ENCODE measurements at places on chromosomes 3 and 15. TPM values are rescaled to one million over a fixed set of nuclear protein-coding genes. Genes with fewer than 3 reads are reported as not detected.

DNA sequence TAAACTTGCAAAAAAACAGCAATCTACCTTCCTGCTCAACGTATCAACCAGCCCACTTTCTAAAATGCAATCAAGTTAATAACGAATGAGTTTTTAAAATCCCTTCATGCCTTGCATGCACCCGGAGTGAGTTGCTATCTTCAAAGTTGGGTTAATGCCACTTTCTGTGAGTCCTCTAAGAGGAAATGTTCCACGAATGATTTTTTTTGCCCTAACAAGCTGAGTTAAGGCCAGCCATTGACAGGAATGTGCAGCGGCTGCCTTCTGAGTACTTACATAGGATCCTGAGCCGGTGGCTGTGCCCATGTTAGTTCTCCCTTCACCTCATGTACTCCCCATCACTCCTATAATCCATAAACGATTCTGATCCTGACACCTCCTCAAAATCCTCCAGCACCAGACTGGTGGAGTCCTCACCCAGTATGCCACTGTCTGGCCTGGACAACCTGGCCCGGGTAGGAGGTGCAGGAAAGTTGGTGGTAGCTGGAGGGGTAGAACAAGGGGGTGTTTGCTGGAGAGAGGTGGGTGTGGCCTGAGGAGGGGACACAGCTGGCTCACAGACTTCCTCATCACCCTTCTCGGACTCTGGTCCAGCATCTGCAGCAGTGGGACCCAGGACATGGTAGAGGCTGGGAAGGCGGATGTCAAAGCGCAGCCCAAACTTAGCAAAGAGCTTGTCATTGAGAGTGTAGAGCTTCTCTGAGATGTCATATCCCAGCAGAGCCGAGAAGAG lies 12.4 kb downstream of the POPDC2 start:
- DNase-seq, result no peak

DNA sequence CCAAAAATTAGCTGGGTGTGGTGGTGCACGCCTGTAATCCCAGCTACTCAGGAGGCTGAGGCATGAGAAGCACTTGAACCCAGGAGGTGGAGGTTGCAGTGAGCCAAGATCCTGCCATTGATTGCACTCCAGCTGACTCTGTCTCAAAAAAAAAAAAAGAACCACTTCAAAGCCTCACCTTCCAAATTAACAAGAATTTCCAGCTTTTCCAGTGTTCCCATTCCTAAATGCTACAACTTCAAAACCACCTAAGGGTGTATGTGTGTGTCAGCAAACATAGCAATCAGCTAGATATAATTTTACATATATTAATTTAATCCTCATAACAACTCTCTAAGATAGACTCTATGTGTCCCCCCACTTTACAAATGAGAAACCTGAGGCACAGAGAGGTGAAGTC lies 512.5 kb upstream of the PROK2 start:
- DNase-seq, result no peak

- no peak for DNase-seq
Measured at GRCh38 chr15:101407966-101408775, 81.3 kb downstream of the PCSK6 start.

GRCh38 chr3:29307295-29307694 lies 26.4 kb downstream of the RBMS3 start:
- DNase-seq, result no peak

DNA sequence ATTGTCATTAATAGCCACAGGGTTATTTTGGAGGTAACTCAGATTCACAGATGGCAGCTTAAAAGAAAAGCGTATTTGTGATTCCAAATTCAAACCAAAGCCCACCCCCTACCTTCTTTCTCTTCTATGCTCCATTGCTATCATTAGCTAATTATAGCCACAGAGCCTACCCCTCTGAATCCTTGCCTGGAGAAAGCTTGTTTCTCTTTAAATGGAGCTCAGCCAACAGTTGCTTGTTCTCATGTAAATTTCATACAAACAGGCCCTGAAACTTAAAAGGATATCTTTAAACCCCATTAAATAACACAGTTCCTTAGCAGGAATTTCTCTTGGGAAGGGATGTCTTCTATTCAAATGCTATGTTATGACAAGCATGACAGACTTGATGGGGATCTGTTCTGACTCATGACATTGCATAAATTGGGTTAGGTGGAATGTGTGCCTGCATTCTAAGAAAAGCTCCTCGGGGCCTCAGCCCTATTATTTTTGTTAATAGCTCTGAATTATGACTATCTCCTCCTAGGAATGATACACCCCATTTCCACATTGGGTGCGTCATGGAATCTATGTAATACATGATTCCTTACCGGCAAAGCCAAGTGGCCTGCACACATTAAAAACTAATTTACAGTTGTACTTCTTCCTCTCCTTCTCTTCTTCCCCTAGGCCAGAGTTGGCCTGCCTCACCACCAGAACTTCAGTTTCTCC lies 265.8 kb downstream of the TAFA4 start:
- DNase-seq, result no peak

- DNase-seq, result no peak
Measured at GRCh38 chr3:127037021-127037400, 54.1 kb downstream of the PLXNA1 start.

- peak; percentile 74 for DNase-seq
Measured at GRCh38 chr3:177358091-177358976, 161.1 kb upstream of the TBL1XR1 start.

GRCh38 chr15:43974852-43975251 lies 148.1 kb downstream of the WDR76 start:
- DNase-seq, result no peak

GRCh38 chr3:171944118-171945016 lies 95.0 kb upstream of the FNDC3B start:
- no peak for DNase-seq

DNA sequence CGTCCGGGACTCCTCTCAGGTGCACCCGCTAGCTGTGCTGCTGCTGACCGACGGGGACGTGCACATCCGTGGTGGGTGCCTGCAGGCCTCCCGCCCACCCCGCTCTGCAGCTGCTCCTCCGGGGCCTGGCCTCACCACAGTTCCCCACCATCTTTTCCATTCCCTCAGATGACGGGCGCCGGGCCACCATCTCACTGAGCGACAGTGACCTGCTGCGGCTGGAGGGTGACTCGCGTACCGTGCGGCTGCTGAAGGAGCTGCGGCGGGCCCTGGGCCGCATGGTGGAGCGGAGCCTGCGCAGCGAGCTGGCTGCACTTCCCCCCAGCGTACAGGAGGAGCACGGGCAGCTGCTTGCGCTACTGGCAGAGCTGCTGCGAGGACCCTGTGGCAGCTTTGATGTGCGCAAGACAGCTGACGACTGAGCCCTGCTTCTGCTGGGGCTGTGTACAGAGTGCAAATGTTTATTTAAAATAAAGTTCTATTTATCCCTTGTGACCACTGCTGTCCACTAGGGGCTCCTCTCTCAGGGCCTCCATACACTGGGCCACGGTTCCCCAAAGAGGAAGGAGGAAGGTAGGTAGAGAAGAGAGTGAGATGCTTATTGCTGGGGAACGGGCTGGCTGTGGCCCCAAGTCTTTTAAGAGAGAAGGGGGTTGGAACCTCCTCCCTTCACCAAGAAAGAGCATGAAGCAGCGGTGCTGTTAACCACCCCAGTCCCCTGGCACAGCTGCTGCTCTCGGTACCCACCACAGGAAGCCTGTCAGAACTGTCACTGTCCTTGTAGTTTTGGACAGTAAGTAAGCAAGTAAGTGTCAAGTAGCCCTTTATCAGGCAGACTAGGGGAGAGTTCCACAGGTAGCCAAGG lies 47.0 kb downstream of the DHX30 start:
- DNase-seq, result no peak

GRCh38 chr15:77017761-77018720 lies 23.1 kb downstream of the PSTPIP1 start:
- no peak for DNase-seq

DNA sequence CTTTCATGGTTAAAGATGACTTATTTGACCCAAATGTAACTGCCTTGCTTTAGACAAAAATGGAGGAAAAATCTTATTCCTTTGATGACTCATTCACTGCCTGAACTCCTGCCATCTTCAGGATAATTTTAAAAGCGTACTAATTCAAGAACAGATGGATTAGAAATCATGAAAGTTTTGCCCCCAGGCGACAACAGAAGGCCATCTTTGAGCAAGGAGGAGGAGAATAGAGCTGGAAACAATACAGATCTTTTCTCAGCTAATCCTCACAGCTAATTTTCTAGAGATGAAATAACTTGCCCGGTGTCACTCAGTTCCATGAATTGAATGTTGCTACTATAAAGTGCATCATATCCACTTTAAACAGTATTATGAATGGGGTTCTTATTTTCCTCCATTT lies 324.7 kb upstream of the RARB start:
- DNase-seq, result no peak

DNA sequence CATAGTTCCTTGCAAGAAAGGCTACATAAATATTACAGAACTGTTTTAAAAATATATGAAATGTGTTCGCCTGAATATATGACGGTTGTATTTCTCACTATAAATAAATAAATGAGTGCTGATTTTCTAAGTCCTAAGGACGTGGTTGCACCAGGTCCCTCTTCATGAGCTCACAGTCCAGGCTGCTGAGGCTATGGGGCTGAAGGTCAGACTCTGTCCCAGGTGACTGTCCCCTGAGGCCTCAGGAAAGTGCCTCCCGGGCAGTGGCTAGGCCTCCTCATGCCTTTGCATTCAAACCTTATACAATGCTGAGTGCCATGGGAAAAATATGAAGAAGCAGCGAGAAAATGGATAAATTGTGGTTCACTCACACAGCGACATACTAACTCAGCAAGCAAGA lies 43.5 kb upstream of the SSR3 start:
- no peak for DNase-seq

- no peak for DNase-seq
Measured at GRCh38 chr3:170802164-170803151, 67.5 kb downstream of the RPL22L1 start.

- no peak for DNase-seq
Measured at GRCh38 chr3:52177701-52178042, 20.3 kb upstream of the ALAS1 start.

- DNase-seq, result no peak
Measured at GRCh38 chr15:74565381-74566085, 24.5 kb downstream of the ARID3B start.

GRCh38 chr3:194326192-194326967 lies 24.7 kb downstream of the CPN2 start:
- DNase-seq, result no peak

HERC2 gene
- 68.9 TPM for total RNA-seq

PYGO1 gene
- 0.73 TPM for total RNA-seq

CPNE9 gene
- total RNA-seq, result not detected

MB21D2 gene
- total RNA-seq, result 2.8 TPM

LYZL4 gene
- total RNA-seq, result not detected

ALDH1A3 gene
- total RNA-seq, result 3.9 TPM

PDZRN3 gene
- 14.2 TPM for total RNA-seq

CPLX3 gene
- 0.15 TPM for total RNA-seq

BFSP2 gene
- total RNA-seq, result not detected

All from left colon (tissue), 2 donors.